ENCODE measurements at places on chromosomes 12 and 14.

- DNase-seq, result no peak
Observed at GRCh38 chr12:23938422-23938821, 11.0 kb downstream of the SOX5 start.

DNA sequence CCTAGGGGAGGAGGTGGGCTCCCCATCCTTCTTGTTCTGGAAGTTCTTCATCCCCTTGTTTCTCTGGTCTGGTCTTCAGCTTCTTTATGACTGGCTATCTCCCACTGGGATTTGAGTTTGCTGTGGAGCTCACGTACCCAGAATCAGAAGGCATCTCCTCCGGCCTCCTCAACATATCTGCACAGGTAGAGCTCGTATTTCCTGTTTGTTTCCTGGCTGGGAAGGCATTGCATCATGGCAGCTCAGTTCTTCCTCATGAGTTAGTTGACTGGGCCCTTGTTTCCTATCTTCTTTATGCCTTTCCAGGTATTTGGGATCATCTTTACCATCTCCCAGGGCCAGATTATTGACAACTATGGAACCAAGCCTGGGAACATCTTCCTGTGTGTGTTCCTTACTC lies 19.8 kb downstream of the ERG28 start:
- no peak for DNase-seq

DNA sequence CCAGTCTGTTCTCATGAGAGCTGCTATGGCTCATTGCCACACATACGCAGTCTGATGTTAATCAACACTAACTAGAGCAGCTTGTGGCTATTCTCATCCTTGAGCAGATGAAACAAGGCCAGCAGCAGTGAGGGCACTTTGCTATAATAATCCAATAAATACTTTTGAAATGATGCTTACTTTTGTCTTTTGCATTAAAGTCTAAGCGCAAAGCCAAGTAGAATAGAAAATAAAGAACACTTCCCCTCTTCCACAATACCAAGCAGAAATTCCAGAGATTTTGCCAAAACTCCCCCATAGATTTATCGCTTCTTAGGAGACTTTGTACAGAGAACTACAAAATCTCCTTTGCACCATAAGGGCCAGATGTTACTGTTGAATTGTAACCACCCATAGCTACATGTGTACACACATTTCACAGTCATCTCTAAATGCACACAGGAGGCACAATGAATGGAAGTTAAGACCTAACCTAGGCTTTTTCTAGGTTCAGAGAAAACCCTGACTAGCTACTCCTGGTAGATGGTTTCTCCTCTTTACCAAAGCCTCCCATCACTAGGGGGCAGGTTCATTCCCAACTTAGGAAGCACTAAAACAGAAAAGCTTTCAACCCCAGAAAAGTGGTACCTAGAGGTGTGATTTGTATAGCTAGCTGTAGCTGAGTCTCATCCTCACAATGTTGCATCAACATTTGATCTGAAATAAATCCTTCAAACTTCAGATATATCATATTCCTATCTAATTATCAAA lies 119.3 kb downstream of the HMGA2 start:
- DNase-seq, result peak; percentile 89

- no peak for DNase-seq
Observed at GRCh38 chr14:21526672-21527317, 649 bp upstream of the SALL2 start.

DNA sequence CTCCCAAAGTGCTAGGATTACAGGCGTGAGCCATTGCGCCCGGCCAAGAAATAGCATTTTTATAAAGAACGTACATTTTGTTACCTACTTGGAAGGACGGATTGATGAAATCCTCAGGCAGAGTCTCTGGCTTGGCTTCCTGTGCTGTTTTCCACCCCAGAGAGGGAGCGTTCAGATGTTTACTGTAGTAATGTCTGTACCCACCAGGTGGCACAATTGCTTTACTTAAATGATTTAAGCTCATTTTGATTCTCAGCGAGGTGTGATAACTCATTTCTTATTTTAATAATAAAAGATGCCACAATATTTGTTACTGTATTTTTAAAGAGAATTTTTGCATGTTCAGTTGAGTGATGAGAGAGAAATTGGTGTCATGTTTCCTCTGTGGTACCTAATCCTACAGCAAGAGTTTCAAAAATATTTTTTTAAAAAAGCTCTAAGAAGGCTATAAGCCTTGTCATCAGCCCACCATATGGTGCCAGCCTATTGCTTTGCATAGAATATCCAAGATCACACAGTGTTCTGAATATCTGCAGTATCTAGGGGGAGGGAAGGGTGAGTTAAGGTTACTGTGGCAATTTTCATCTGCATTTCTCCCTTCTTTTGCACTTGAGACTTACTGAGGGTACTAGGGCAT lies 82.6 kb upstream of the TRAF3 start:
- DNase-seq, result peak; percentile 70

GRCh38 chr14:61489932-61490331 lies 168.6 kb downstream of the PRKCH start:
- DNase-seq, result no peak

GRCh38 chr14:60089221-60089620 lies 2.5 kb upstream of the PCNX4 start:
- no peak for DNase-seq

- no peak for DNase-seq
Observed at GRCh38 chr12:104421343-104421742, 35.4 kb upstream of the CHST11 start.

- DNase-seq, result peak; percentile 63
Observed at GRCh38 chr14:67665868-67666267, 8.6 kb downstream of the VTI1B start.

- DNase-seq, result no peak
Observed at GRCh38 chr12:24772813-24773212, 176.1 kb downstream of the BCAT1 start.

DNA sequence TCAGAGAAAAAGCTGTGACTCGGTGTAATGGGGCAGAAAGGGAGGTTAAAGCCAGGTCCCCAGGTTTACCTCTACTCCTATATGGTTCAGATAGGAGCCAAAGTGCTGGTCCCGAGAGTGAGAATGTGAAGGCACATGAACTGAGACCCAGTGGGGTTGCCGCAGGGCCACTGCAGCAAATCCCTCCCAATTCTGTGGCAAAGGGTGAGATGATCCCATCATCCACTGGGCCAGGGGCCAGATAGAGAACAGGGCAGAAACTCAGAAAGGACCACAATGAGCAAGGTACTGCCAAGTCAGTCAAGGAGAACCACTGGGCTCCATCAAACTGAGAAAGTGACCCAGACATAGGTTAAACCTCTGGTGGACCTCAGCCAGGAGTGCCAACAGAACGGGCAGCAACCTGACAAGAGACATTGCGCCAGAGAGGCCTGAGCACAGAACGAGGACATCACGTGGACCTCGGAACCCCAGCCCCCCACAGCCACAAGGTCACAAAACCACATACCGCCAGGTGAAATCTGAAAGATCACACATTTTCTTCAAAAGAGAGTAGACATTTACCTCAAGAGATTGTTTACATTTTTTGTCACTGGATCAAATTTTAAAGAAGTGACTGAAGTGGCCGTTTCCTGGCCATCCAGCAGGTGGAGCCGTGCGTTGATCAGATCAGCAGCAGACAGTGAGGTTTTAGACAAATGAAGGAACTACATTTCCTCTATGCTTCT lies 20.5 kb upstream of the ITPR2 start:
- peak; percentile 51 for DNase-seq

DNA sequence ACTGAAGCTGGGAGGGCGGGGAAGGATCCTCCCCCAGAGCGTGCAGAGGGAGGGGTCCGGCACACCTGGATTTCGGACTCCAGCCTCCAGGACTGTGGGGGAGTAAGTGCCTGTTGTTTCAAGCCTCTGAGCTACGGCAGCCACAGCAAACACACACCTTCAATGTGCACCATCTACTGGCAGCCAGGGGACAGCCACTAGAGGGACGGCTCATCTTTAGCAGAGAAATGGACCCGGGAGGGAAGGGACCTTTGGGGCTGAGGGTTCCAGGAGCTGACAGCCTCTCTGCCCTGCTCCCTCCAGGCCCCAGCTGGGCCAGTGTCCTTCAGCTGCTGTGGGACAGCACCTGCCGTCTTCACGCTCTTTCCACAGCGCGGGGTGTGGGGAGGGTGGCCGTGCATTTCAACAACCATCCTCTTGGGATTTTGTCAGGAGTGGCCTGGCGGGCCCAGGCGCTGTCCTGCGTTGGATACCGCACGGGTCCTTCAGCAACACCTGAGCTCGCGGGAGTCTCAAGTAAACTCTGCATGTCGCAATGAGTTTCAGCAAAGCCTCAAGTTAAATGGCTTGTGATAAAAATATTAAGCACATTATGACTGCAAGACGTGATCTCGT lies 209.2 kb upstream of the C14orf180 start:
- no peak for DNase-seq

- peak; percentile 58 for DNase-seq
Observed at GRCh38 chr12:51320695-51321320, 3.2 kb downstream of the BIN2 start.

GRCh38 chr14:31360919-31361662 lies 59.3 kb downstream of the HEATR5A start:
- peak; percentile 53 for DNase-seq

- DNase-seq, result peak; percentile 67
Observed at GRCh38 chr12:15846887-15847286, 35.3 kb upstream of the STRAP start.

DNA sequence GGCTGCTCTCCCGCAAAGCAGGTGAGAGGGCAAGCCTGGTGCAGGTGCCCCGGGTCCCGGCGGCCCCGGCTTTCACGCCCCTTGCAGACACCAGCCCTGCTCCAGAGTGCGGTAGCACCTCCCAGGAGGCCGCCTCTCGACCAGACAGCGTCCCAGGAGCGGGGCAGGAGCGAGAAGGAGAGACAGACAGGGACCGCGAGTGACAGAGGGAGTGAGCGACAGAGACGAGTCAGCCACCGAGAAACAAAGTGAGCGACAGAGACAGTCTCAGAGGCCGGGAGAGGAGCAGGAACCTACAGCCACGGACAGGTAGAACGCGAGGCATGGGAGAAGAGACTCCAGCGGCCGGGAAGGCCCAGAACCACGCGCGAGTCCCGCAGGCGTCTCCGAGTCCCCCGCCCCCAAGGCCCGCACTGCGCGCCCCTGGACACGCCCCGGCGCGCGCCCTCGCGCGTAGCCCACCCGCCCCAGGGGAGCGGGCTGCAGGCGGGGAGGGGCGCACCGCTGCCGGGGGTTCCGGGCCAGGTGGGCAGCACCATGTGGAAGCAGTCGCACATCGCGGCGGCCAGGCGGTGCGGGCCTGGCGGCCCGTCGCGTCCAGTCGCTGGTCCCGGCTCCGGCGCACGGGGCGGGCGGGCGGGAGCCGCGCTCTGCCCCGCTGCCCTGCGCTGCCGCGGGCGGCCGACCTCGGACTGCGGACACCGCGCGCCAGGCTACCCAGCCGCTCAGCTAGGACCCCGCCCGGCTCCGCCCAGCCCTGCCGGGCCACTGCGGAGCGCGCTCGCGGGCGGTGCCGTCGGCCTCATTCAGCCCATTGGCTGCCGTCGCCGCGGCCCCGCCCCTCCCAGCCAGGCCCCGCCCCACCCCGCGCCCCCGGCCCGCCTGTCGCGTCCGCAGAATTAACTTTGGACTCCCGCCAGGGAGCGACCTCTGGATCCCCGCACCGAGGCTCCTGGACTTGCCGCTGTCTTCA lies at the start of gene AHNAK2:
Gene AHNAK2, minus strand, starts transcription at position 694 of the 973 bp plus-strand sequence. Its CDS starts 137 bp downstream, at position 557.
- DNase-seq, result peak; percentile 72

- DNase-seq, result no peak
Observed at GRCh38 chr14:53187921-53188463, 34.9 kb upstream of the DDHD1 start.

DNA sequence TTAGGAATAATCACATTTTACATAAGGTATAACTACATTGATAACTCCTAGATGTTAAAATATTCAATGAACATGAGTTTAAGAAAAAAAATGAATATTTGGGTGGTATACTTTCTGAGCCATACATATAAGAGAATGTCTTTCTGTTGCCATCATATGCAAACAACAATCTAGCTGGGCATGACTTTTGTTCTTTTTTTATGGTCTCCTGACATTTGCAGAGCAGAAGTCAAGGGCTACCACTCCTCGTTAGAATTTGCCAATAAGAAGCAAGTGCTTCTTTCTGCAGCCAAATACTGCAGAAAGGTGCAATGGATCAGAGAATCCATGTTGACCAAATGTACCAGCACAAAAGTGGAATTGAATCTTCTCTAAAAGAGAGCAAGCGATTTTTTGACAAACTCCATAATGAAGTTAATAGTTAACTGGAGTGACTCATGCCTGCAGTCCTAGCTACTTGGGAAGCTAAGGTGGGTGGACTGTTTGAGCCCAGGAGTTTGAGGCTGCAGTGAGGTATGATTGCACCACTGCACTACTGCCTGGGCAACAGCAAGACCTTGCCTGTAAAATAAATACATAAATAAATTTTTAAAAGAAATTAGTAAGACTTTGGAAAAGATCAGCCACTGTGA lies 25.5 kb upstream of the CCDC91 start:
- no peak for DNase-seq

GRCh38 chr14:105999361-106000028 lies 473.1 kb downstream of the TMEM121 start:
- no peak for DNase-seq

DNA sequence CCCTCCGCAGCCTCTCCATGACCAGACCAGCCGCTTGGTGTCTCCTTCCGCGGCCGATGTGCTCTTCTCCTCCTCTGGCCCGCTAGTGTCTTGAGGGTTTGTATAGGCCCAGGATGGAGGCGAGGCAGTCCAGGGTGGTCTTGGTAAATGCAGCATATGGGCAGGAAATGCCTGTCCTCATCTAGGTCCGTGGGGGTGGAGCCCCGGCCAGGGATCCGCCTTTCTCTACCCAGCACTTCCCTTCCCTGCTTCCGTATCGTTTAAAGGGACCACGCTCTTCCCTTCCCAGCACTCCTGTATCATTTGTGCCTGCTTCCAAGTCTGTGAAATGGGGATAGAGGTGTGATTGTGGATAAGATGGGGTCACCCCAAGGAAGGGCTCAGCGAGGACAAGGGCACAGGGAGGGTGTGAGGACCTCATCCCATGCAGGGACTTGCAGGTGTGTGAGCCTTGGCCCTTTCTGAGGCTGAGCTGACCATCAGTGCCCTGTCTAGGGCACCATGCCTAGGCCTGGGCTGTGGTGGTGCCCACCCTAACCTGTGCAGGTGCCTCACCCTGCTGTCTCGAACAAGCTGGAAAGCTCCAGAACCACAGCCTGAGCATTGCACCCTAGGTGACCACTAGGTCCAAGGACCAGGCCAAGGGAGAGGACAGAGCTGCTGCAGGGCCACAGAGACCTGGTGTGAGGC lies 326.8 kb upstream of the RTL1 start:
- no peak for DNase-seq

- DNase-seq, result no peak
Observed at GRCh38 chr14:40058901-40059897, 627.0 kb upstream of the FBXO33 start.

- DNase-seq, result no peak
Observed at GRCh38 chr12:94230357-94230905, 82.1 kb downstream of the PLXNC1 start.

All from fibroblast of upper back skin (primary cell).